ENCODE measurements at places on chromosomes 1 and 21.

- DNase-seq, result no peak
Measured at GRCh38 chr1:44068442-44068921, 37.2 kb upstream of the SLC6A9 start.

DNA sequence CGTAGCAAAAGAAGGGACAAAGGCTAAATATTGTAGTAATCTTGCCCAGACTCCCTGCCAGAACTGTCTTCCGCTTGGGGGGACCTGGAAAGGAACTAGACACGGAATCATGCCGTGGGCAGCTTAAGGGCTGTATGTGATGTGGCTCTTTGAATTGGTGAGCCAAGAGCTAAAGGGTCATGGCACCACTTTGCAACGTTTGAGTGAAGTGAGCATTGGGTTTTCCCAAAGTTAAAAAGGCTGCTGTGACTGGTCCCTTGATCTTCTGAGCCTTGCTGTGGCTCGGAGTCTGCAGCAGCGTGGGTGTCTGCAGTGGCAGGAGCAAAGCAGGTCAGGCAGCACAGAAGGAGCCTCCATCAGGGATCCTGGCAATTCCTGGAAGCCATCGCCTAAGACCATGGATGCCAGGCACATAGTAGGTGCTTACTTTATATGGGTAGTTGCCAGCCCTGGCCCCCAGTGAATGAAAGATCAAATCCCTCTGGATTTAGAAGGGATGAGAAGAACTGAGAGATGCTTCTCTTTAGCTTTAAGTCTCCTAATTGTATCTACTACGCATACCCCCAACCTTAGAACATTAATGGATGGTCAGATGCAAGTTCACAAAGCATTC, 1.8 kb downstream of the SMYD2 start:
- DNase-seq, result no peak

GRCh38 chr21:42581993-42582786, 68.5 kb downstream of the SLC37A1 start:
- DNase-seq, result no peak

GRCh38 chr1:30404341-30404740, 319.0 kb downstream of the MATN1 start:
- no peak for DNase-seq

DNA sequence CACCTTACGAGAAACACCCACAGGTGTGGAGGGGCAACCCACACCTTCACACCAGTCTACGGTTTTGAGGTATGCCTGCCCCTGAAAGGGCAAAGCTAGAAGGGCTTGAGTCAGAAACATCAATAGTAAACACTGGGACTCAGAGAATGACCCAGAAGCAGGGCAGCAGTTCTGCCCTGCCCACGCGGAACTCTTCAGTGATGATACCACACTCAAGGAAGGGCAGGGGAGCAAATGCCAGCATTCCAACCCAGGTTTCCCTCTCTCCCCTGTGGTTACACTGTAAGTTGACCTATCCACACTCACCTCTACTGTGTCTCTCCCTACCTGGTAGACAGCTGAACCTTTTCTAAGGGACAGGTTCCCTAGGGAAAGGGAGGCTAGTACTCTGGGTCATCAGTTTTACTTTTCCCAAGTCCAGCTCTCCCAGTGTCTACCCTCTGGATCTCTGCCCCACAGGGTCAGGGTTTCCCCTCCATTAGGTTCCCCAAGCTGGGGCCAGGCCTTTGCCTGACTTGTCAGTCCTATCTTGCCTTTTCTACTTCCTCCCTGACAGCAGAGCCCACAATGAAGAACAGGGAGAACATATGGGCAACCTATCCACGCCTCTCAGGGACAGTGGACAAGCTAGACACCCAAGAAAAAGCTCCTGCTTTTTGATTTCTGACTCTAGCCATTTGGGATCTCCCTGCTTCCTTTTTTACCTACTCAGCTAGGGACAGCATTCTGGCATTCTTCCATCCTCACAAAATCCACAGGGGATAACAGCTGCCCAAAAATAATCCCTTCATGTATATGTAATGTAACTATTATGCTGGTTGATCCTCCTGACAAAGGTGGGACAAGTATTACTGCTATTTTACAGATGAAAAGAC, 3.0 kb downstream of the F11R start:
- DNase-seq, result no peak

DNA sequence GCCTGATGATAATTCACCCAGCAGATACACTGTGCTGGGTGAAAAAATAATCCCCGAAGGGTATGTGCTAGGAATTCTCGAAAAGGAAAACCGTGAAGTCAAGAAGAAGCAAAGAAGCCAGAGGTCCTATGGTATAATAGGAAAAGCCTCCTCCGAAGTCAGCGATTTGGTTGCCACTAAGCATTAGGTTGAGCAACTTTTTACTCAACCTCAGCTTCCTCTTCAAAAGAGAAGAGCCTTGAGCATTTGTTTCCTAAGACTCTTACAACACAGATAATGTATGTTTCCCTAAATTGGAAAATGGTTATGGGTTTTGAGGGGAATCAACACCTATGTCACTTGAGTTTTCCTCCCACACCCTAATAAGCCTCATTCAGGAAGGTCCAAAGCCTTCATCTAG, 21.3 kb upstream of the MNDA start:
- DNase-seq, result no peak

DNA sequence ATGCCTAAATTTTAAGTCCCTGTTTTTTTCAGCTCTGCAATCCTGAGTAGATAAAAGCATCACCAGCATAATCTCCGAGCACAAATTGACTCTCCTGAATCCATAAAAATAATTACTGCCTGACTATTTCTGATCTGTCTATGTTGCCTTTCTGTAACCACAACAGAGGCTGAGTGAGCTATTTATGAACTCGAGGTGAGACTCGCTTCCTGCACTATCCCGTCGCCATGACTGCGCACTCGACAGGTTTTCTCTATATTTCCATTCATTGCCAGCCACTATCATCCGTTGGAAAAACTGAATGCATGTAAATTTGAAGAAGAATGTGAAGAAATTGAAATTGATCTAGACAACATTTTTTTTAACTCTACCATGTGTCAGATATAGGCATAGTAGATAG, 897.2 kb downstream of the ADGRL2 start:
- no peak for DNase-seq

GRCh38 chr21:36260802-36261201, 59.2 kb upstream of the MORC3 start:
- no peak for DNase-seq

GRCh38 chr1:14929547-14930246, 223.8 kb upstream of the TMEM51 start:
- DNase-seq, result no peak

DNA sequence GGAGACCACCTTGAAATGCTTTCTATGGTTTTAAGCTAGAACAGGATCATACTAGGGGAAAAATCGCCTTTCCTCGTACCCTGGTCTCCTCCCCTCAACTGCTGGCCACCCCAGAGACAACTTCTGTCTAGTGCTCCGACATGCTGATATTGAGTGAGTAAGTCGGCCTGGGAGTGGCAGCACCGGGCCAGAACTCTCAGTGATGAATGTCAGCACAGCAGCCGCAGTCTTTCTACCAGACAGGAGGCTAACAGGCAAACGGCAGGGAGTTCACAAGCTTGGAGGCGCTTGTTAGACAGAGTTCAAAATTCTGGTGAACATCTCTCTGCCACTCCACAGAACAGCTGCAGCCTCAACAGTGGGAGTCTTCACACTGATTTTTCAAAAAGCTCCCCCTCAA, 716.9 kb downstream of the ADGRL2 start:
- DNase-seq, result no peak

DNA sequence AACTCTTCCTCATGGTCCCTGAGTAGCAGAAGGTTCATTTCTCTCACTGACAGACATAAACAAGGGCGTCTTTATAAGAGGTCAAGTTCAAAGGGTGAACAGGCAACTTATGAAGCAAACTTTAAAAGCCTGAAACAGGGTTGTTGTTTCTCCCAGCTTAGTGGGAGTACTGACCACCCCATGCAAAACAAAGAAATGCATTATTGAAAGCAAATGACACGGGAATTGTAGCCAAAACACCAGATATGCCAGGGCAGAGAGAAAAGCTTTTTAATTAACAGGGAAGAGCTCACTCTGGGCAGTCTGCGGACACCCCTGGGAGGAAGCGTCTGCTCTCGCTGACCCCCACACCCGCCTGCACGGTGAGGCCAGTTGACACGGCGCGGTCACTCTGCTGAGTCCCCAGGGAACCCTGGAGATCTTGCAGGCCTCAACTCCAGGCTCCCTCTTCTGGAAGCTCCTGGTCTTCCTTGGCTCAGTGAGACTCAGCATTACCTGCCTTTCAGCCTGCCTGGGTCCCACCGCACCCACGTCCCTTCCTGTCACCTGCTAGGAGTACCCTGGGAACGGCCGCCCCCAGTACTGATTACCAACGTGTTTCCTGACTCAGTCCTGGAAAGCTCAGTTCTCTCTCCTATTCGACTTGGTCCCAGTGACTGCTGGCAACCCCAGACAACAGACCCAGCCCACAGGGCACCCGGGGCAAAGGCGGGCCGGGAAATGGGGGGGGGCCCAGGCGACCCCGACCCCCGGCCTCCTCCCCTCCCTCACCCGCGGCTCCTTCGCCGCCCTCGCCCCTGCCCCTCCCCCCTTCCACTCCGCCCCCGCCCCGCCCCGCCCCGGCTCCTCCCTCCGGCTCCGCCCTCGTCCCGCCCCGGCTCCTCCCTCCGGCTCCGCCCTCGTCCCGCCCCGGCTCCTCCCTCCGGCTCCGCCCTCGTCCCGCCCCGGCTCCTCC, 972 bp downstream of the CFAP410 start:
- DNase-seq, result peak; percentile 71

- no peak for DNase-seq
Measured at GRCh38 chr1:156879876-156880275, 13.6 kb upstream of the PEAR1 start.

DNA sequence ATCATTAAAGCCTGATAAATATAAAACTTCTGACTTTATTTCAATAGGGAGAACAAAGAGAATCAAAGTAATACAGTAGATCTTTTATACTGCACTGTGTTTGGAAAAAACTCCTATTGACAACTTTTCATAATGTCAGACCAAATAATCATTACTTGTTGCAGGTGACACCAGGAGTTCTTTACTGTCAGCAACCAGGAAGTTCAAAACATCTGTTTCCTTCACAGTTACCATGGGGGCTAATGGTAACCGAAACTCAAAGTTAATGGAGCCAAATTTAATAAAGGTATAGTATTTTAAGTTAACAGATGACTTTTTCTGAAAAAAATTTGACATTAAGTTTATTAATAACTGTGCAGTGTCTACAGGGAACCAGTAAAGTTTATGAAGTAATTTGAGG, 10.6 kb downstream of the EFCAB7 start:
- DNase-seq, result no peak

Measured in RKO (cell line).